ENCODE measurements at places on chromosomes 7 and 10.

- no peak for DNase-seq
Measured at GRCh38 chr7:92614660-92615174, 24.5 kb upstream of the FAM133B start.

DNA sequence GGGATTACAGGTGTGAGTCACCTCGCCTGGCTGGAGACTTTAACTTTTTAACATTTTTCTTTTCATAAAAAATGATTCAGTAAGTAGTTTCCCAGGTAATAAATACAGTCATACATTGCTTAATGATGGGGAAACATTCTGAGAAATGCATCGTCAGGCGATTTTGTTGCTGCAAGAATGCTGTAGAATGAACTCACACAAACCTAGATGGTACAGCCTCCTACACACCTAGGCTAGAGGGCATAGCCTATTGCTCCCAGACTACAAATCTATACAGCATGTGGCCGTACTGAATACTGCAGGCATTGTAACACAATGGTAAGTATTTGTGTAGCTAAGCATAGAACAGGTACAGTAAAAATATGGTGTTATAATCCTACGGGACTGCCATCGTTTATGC lies 108.5 kb upstream of the SFMBT2 start:
- no peak for DNase-seq

- DNase-seq: no peak
Measured at GRCh38 chr7:42476255-42476654, 239.2 kb upstream of the GLI3 start.

GRCh38 chr10:117796130-117796745 lies 250.5 kb downstream of the RAB11FIP2 start:
- DNase-seq: no peak

DNA sequence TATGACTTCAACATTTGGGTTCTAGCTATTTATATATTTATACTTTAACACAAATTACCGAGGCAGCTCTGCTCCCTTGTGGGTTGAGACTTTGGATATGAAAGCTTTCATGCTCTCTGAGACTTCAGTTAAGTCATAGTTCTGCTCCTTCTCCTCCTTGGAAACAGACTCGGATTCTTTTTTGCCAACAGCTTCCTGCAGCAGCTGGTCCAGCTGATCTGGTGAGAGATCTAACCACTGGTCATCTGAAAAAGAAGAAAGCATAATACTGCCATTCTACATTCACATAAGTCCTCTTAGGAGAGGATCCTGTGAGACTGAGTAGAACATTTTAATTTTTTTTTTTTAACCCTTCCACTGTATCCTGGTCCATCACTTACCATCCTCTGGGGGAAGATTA lies 28.6 kb downstream of the ECD start:
- no peak for DNase-seq

- DNase-seq: no peak
Measured at GRCh38 chr7:129076886-129077285, 22.0 kb upstream of the TNPO3 start.

DNA sequence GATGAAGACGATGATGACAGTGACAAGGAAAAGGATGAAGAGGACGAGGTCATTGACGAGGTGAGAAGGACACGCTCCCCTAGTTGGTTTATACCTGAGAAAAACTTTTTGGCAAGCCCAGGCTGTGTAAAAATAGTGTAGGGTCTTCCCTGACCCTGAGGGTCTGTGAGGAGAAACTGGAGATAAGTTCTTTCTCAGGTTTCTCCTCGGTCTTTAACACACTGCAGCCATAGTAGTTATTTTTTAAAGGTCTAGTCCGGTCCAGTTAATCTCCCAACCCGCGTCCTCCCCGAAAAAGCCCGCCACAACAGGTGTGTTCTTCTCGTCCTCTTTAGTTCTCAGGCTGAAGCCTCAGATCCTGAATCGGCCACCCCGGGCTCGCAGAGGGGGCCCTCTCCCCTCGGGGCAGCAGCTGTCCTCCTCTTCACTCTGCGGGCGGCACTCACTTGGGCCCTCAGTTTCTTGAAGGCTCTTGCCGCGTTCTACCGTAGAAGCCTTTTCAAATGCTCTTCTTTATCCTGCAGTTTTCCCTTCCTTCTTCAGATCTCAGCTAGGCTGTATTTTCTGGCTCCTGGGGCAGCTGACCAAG lies 411 bp downstream of the BCCIP start:
- no peak for DNase-seq

DNA sequence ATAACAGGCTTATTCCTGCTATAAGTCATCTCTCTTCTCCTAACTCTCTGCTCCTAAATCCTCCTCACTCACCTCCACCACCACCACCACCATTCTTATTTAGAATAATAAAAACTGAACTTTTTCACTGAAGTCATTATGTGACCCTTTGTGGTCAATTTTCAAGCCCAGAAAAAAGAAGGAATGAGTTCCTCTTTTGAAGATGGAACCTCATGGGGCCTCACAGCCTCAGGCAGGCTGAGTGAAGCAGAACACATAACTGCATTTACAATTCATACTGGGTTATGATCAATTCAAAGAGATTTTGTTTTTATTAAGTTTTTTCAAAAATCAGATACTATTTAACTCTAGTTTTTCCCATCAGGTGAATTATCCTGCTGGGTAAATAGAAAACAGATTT lies 29.8 kb downstream of the PNLIPRP3 start:
- no peak for DNase-seq

GRCh38 chr7:64992971-64993370 lies 2.1 kb upstream of the ZNF117 start:
- no peak for DNase-seq

- no peak for DNase-seq
Measured at GRCh38 chr7:2594599-2594998, 35.8 kb downstream of the IQCE start.

- DNase-seq: no peak
Measured at GRCh38 chr10:71679425-71679824, 40.2 kb downstream of the C10orf105 start.

DNA sequence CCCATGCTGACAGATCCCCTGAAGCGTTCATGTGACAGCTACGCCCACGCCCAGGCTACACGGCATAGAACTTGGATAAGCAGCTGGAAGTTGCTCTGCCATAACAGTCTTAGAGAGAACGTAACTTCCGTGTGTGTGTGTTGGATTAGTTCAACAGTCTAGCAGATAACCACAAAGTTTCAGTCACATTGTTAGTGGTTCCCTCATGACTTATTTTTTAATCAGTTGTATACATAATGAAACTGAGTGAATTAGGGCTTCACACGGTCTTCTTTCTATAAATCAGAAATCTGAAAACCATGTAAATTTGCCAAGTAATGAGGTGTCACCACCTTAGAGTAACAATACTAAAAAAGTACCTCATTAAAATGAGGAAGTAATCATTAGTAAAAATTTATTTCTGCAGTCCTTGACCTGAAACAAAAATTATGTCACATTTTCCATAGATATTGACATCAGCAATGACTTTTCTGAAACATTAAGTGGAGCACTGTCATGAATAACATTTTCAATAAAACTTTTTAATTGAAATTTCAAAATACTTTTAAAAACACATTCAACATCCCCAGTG lies 21.7 kb upstream of the MACC1 start:
- no peak for DNase-seq

- no peak for DNase-seq
Measured at GRCh38 chr7:90772410-90772809, 176.3 kb downstream of the CDK14 start.

DNA sequence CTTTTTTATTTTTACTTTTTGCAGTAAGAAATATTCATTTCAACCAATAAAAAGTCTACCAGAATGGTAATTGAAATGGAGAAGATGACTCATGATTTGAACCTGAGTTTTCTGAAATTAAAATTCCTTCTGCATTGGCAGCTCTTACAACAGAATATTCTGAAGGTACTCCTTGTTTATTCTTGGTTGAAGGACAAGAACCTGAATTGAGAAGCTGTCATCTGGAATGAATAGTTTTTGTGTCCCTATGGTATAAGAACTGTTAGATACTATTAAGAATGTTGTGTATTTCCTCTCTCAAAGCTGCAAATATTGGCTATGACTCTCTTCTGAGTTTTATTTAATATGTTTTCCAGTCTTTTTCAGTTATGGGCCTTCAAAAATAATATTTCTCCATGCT lies 56.1 kb downstream of the CDK1 start:
- DNase-seq: no peak

- no peak for DNase-seq
Measured at GRCh38 chr7:130974169-130974568, 240.2 kb upstream of the KLF14 start.

DNA sequence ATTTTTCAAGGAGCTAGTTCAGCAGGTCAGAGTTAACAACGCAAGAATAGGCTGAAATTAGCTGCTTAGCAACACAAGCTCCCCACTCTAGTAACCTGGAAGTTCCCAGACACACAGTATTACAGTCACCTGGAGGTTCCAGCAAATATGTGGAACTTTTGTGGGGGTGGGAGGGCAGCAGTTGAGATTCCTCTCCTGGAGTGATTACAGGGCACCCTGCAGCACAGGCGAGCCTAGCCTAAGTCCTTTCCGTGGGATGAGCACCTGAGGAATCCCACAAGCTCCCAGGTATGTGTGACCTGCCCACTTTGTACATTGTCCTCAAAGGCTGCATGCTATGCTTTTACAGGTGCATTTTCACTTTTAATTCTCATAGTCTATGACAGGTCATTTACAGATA lies 13.6 kb downstream of the TPK1 start:
- DNase-seq: no peak

DNA sequence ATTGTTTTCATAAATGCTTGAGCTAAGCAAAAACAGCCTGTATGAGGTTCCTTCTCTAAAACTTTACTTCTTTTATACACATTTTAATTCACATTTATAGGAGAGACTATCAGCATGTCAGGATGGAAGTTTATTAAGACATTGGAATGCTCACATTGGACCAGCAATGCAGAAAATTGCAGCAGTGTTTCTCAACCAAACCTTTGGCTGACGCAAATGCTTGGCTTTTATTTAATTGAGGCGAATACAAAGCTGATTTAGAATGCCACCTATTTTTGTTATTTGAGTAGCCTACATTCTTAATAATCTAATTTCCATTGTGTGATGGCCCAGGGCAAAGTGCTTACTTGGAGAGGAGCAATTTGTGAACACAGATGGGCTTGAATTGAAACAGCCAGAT lies 283.2 kb downstream of the ARL4A start:
- DNase-seq: no peak

- no peak for DNase-seq
Measured at GRCh38 chr7:33054261-33054964, 8.2 kb downstream of the NT5C3A start.

GRCh38 chr10:84314275-84314674 lies 14.1 kb upstream of the CCSER2 start:
- no peak for DNase-seq

GRCh38 chr7:103719070-103719469 lies 270.4 kb downstream of the RELN start:
- DNase-seq: no peak

GRCh38 chr10:121442086-121442935 lies 155.9 kb downstream of the FGFR2 start:
- no peak for DNase-seq

DNA sequence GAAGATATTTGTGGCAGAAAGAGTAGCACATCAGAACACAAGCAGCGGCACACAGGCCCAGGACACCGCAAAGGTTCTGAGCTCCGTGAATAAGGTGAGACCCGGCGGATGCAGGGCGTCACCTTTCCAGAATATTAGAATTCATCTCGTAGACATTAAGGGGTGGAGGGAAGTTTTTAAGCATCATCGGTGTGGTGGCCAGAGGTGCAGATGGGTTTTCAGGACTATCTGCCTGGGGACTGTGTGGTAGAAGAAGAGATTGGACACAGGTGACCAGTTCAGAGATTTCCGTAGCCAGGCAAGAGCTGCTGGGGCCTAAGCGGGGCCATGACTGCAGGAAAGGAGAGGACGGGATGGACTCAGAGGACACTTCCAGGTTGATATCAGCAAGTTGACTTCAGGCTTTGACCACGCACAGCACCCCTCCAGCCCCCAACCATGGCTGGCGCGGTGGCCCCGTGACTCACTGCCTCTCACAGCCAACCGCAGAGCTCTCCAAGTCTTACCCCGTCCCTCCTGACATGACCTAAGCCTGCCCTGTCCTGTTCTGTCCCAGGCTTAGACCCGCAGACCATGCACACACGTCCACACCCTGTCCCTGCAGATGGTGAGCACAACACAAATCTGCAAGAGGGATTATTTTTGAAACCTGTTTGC lies 97.2 kb downstream of the OAT start:
- DNase-seq: no peak

DNA sequence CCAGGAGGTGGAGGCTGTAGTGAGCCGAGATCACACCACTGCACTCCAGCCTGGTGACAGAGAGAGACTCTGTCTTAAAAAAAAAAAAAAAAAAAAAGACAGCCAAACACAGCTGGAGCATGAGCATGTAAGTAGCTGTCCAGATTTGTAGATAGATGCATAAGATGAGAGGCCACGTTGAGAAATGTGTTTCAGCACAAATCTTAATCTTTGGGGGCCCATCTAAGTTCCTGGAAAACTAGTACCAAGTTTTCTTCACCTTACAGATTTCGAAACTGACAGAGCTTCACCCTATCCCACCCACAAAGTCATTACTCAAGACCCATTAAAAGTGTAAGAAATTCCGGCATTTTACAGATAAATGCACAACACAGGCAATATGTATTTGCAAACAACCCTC lies 208.2 kb downstream of the PARD3 start:
- no peak for DNase-seq

- no peak for DNase-seq
Measured at GRCh38 chr10:3111621-3112163, 44.3 kb downstream of the PFKP start.

DNA sequence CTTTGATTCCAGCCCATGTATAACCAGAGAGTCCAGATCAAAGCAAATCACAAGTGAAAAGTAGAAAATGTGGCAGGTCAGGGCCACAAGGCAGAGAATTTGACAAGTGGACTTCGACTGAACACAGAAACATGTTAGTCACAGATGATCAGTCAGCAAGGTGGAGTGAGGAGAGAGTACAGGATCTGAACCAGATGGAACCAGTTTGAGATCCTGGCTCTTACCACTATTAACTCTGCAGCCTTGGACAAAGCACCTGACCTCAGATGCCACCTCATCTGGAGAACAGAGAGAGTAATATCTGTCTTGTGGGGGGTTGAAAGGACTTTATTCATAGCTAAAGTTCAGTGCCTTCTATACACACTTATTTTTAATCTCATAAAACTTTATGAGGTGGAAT lies 4.4 kb downstream of the MRLN start:
- no peak for DNase-seq

Measured in C1 segment of cervical spinal cord (tissue), 14 donors.